ENCODE measurements at places on chromosomes 4 and X. TPM values are rescaled to one million over a fixed set of nuclear protein-coding genes. Genes with fewer than 3 reads are reported as not detected.

- no peak for DNase-seq
Measured at GRCh38 chr4:40157436-40157835, 39.4 kb upstream of the RHOH start.

DNA sequence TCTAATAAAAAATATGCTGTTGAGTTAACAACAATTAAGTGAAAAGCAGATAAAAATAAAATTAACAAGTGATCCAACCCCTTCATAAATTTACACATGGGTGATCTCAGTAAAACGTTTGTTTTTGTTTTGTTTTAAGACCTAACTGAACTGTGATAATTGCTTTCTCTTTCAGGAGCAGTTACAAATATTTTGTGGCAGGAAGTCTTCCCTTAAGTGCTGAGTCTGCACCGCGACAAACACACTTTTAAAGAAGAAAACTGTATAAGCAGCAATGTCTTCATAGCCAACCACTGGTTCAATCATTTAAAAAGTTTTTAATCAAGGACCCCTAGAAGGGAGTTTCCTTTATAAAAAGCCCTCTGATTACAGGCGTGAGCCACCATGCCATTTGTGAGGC is 53.7 kb upstream of the NFKB1 start:
- DNase-seq, result no peak

DNA sequence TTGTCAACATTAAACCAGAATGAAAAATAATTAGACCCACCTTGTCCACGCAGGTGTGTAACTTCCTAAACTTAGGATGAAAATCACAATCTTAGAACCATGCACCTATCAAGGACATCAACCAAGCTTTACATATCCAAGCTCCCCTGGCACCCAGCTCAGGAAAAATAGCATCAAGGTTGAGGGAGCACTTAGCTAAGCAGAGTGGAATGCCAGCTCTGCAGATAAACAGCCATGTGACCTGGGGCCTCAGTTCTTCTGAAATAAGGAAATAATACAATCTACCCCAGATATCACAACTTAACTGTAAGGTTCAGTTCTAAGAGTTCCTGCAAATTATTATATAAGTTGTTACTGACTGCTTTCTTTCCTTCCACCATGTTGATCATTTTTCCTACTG is 64.7 kb downstream of the DHX15 start:
- no peak for DNase-seq

DNA sequence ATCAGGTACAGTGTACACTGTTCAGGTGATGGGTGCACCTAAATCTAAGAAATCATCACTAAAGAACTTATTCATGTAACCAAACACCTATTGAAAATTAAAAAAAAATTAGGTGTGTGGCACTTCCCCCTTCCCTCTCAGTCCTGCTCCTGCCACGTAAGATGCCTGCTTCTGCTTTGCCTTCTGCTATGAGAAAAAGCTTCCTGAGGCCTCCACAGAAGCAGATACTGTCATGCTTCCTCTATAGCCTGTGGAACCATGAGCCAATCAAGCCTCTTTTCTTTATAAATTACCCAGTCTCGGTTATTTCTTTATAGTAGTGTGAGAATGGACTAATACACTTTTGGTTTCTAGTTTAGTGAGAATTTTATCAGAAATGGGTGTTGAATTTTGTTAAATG is 459.8 kb upstream of the DIPK2B start:
- DNase-seq, result no peak

- no peak for DNase-seq
Measured at GRCh38 chr4:41747230-41748055, 1.1 kb downstream of the PHOX2B start.

GRCh38 chr4:56908206-56909085 is 746 bp downstream of the REST start:
- peak; percentile 79 for DNase-seq

GRCh38 chrX:119477812-119478232 is 9.6 kb downstream of the SLC25A5 start:
- no peak for DNase-seq

DNA sequence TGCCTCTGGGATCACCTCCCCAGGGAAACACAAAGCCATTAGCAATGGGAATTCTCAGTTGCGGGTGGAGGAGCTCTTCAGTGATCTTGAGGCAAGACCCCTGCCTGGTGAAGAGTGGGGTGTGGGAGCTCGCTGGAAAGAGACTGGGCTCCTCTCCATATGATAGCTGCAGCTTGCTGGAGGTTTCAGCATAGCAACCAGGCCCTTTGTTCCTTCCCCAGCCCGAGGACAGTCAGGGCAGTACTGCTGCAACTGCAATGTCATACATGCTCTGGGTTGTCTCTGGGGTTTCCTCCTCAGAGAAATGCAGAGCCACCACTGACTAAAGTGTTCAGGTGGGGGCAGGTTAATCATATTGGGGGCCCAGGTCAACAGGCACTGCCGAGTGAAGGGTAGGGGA is 81.3 kb downstream of the ARHGAP24 start:
- no peak for DNase-seq

- DNase-seq, result no peak
Measured at GRCh38 chr4:73308286-73308685, 49.7 kb upstream of the ANKRD17 start.

GRCh38 chr4:111748157-111748556 is 397.1 kb upstream of the FAM241A start:
- no peak for DNase-seq

DNA sequence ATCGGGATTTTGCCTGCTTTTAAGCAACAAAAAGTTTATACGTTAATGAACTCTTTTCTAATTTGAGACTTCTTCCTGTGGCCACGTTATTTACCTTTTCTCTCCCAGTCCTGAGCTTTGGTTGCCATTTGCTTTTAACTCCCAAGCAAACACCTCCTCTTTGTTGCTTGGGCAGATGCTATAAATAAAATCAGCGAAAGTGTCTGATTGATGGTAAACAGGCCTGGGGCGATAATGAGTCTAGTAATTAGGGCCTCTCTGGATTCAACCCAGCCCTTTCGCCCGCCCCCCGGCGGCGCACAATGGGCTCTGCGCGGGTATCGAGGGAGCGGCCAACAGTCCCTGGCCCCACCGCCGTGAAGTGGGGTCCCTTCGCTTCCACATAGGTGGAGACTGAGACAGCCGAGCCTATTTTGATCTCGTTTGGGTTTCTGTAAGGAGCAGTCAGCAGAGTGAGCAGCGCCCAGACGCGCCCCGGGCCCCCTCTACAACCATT is 790 bp downstream of the CLGN start:
- DNase-seq, result peak; percentile 73

- no peak for DNase-seq
Measured at GRCh38 chrX:132395026-132395425, 93.8 kb downstream of the MBNL3 start.

DNA sequence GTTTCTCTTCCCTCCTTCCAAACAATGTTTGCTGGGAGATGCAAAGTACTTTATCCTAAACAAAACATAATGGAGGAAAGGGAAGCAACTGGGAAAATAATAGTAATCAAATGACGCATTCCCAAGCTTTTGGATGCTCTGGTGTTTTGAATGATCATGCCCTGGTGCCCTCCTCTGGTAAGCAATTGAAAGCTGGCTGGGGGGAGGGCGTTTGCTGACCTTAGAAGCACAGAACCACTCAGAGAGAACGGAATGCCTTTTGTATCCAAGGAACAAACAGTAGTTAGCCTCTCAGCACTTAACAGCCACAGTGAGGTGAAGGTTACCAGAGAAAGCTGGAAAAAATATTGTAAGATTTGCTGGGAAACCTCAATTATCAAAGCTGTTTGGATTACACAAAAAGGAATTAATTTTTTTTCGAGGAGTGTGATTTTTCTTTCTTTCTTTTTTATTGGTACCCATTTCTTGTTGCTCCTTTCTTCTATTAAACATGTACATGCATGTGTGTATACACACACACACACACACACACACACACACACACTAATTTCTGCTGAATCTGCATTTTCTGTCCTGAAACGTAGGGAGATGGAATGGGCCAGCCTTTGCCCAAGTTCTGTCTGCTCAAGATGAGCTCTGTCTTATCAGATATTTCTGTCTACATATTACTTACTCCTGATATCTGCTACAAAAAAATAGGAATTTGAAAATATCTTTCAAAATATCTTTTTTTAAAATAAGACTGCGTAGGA is 155.8 kb upstream of the IGFBP7 start:
- peak; percentile 55 for DNase-seq

DNA sequence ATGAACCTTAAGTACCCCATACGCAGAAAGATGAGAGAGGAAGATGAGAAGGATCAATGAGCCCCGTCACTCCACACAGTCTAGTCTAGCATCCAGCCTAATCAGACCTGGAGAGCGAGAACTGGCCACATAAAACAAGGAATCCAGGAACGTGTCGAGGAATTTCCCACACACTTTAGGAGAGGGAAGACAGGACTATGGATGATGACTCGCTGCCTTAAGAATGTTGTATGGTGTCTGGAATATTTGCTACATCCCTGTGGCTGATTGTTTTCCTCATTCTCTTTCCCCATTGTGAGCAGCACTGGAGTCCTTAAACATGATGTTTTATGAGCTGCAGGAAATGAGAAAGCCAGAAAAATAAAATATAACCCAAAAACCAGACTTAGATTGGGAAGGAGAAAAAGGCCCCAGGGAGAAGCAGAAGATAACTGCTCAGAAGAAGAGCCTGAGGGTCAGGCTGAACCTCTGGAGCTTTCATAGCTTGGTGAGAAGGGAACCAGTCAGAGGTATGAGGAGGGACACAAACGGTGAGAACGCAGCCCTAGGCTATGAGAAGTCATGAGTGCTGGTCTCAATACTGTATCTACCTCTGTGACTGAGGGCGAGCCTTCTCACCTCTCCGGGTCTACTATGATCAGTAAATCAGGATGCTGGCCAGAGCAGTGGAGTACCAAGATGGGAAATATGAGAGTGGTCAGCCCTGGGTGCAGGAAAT is 139.5 kb upstream of the NOCT start:
- no peak for DNase-seq

DNA sequence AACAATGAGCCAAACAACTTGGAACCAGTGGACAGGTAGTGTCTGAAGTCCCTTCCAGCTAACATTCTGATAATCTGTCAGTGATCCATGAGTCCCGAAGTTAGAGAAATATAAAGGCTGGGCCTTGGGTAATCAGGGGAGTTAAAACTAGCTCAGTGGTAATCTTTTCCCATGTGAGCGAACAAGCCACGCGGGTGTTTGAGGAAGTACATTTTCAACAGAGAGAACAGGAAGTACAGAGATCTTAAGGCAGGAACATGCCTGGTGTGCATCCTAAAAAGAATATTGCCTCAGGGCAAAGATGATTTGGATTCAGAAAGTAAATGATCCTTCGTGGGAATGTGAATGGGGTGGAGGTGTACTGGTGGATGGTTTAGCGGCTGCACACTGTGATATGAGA is 42.9 kb downstream of the FNIP2 start:
- DNase-seq, result peak; percentile 39

DNA sequence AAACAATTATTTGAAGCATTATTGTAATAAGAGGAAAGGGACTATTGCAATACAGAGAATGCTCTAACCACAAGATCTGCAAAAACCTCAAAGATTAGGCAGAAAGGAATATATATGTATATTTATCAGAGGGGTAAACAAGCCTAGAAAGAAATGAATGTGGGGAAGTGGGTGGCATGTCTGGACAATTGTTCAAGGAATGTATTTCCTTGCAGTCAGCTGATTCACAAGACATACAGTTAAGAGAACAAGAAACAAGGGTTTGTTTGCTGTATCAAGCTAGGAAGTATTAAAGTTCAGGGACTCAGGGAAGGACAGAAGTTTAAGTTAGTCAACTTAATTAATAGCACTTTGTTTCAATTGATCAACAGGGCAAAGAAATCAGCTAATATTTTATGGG is 514.7 kb downstream of the CENPC start:
- DNase-seq, result no peak

GRCh38 chrX:31508338-31508737 is 436.5 kb upstream of the FTHL17 start:
- DNase-seq, result no peak

DNA sequence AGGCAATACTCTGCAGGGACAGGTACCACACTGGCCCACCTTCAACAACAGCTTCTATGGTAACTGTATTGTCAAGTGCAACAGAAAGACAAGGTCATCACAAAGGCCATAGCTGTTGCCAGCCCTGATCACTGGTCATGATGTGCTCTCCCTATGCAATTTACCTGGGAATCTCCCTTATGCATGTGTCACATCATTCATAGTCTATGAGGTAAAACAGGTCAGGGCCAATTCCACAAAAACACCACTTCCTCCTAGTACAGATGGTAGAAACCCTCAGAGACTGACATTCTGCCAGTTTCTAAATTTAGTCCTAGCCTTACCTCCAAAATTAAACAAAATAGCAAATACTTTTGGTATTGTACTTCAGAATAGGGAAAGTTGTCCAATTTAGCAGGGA is 132.8 kb downstream of the MGST2 start:
- DNase-seq, result no peak

GRCh38 chrX:8684201-8684965 is 47.6 kb downstream of the ANOS1 start:
- no peak for DNase-seq

- no peak for DNase-seq
Measured at GRCh38 chr4:25258980-25259578, 25.2 kb downstream of the PI4K2B start.

- DNase-seq, result no peak
Measured at GRCh38 chr4:94567811-94568210, 116.1 kb downstream of the PDLIM5 start.

- DNase-seq, result no peak
Measured at GRCh38 chrX:95974890-95975289, 709.8 kb upstream of the DIAPH2 start.

- no peak for DNase-seq
Measured at GRCh38 chrX:129529685-129530281, 6.5 kb upstream of the SMARCA1 start.

- DNase-seq, result peak; percentile 76
Measured at GRCh38 chrX:39675619-39676018, 422.1 kb downstream of the BCOR start.

DNA sequence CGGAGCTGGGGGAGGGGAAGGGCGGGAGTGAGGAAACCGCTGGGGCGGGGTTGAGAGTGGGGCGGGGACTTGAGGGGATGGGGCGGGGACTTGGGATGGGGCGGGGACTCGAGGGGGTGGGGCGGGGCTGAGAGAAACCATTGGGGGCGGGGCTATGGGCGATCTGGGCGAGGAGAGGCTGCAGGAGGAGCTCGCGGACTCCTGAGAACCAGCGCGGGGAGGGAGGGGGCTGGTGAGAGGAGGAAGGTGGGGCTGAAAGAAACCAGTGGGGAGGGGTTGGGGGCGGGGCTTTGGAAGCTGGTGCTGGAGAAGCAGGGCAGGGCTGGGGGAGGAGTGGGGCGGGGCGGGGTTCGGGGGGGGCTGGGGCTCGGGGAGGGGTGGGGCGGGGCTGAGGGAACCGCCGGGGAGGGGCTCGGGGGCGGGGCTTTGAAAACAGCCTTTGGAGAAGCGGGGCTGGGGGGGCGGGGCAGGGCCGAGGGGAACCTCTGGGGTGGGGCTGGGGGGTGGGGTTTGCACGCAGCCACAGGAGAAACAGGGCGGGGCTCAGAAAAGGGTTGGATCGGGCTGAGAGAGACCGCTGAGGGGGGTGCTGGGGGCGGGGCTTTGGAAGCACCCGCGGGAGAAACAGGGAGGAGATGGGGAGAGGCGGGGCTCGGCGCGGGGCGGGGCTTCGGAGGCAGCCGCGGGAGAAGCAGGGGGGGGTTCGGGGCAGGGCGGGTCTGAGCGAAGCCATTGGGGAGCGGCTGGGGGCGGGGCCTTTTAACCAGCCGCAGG is 777 bp upstream of the EOLA2 start:
- peak; percentile 96 for DNase-seq

The MXD4 gene
- total RNA-seq, result 44.0 TPM

The PPP4R3C gene
- not detected for total RNA-seq

The AFP gene
- not detected for total RNA-seq

The SATL1 gene
- not detected for total RNA-seq

The MAGEA2 gene
- not detected for total RNA-seq

The DGKK gene
- total RNA-seq, result not detected

The MAGED4 gene
- 1.1 TPM for total RNA-seq

The PLP2 gene
- 62.3 TPM for total RNA-seq

The ITM2A gene
- 68.4 TPM for total RNA-seq

The AMER1 gene
- total RNA-seq, result 4.4 TPM

The BEX5 gene
- total RNA-seq, result 0.40 TPM

The SPANXA1 gene
- total RNA-seq, result not detected
